ENCODE measurements at places on chromosomes 4 and X. TPM values are rescaled to one million over a fixed set of nuclear protein-coding genes. Genes with fewer than 3 reads are reported as not detected.

DNA sequence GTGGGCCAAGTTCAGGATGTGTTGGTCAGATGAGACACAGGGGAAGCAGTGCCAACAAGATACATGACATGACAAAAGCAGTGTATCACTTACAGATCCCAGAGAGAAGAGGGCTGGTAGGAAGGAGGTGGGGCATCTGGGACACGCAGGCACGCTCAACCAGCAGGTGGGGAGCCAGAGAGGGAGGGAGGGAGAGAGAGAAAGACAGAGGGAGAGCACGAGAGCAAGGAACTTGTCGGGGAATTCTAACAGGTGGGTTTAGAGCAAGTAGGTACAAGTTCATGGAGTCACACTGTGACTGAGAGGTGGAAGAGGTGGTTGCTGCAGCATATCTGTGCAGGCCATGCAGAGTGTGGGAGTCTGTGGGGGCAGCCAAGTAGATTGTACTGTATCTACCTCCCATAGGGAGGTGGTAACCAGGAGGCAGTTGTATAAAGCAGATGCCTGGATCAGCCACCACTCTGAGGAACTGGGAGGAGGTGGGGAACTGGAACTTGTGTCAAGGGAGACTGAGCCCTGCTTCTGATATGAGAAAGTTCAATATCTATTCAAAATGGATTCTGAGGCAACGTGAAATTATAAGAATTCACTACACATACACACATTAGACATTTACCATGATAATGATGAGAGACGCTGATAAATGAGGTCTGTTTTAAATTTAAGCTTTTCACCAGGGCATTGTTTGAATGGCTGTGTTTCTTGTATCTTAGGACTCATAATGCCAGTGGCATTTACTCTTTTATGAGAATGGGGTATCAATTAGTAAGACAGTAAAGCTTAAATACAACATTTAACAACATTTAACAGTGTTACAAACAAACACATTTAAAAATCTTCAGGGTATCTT, 43.7 kb downstream of the BBS12 start:
- no peak for DNase-seq

The FAM47E gene
- total RNA-seq, result 1.9 TPM

DNA sequence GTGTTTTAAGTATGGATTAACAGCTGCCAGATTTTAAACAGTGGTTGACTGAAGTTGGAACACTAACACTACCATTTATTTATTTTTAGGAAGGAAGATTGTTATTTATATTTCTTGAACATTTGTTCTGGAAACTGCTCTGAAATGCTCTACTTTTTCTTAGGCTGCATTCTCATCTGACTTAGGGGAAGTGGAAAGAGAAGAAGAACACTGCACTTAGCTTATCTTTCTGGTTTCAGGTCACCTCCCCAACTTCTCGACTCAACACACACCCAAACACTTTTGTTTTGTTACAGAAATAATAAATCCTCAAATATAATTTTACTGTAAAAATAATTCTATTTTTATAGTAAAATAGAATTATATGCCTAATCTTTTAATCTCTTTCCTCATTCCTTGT, 18.6 kb downstream of the BLTP1 start:
- DNase-seq, result peak; percentile 18

The GLOD5 gene
- not detected for total RNA-seq
